Activated CD4-positive, alpha-beta T cell treated with anti-CD3 and anti-CD28 coated beads, Interleukin-2, amount 50 U/mL, for 24 hours (primary cell): ENCODE measurements at places on chromosomes 7 and 10.

DNA sequence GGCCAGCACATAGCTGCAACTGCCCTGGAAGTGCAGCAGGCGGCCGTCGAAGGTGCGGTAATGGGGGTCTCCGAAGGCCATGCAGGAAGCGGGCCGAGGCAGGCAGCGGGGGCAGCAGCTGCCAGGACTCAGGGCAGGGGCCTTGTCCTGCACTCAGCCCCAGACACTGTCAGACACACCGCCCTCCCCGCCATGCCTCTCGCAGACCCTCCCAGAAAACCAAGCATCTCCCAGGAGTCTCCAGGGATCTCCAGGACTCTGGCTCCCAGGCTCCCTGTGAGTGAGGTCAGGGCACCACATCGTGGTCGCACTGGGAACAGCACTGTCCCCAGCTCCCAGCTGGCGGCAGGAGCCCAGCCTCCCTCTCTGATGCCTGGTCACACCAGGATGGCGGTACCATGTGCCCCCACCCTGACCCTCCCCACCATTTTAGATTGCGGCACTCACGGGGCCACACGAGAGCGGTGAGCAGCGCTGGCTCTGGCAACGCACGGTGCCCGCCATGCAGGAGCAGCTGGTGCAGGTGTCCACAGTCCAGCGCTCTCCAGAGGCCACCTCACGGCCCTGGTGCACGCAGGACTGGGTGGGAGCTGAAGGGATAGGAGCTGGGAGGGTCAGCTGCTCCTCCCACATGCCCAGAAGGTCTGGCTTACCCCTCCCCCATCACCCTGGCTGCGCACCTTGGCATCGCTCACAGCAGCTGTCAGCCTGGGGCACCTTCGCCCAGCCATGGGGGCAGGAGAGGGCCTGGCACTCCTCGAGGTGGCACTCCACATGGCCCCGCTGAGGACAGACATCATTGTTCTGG, 17.5 kb downstream of the ATP6V1F start:
- no peak for DNase-seq

DNA sequence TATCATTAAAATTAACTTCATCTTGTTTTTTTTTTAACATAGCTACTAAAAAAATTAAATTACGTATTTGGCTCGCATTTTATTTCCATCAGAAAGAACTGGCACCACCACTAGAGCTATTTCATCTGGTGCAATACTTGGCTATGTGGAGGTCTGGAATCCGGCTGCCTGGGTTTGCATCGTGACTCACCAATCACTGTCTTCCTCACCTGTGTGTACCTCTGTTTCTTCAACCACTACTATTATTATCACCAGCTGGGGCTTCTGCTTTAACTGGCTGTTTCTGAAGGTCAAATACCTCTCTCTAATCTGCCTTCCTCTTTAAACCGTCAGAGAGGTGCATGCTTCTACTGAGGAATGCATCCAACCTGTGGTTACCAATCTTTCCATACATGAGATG, 6.5 kb downstream of the WDR91 start:
- no peak for DNase-seq

DNA sequence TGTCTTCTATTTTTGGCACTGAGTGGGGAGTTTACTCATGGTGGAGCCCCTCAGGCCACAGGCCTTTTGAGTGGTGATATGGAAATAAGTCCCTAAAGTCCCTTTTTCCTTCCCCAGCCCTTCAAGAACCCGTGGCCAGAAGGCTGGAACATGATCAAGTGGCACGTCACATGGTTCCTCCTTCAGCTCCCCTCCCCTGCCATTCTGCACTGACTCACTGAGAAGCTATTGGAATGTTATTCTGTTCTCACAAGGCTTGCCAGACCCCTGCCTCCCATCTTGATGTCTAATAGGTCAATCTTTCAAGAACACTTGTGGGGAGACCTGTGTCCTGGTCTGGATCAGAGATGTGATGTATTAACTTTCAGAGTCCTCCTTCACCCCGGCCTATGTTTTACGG, 279.8 kb downstream of the SEC23IP start:
- no peak for DNase-seq

GRCh38 chr10:110612087-110612486, 32.0 kb upstream of the RBM20 start:
- no peak for DNase-seq

DNA sequence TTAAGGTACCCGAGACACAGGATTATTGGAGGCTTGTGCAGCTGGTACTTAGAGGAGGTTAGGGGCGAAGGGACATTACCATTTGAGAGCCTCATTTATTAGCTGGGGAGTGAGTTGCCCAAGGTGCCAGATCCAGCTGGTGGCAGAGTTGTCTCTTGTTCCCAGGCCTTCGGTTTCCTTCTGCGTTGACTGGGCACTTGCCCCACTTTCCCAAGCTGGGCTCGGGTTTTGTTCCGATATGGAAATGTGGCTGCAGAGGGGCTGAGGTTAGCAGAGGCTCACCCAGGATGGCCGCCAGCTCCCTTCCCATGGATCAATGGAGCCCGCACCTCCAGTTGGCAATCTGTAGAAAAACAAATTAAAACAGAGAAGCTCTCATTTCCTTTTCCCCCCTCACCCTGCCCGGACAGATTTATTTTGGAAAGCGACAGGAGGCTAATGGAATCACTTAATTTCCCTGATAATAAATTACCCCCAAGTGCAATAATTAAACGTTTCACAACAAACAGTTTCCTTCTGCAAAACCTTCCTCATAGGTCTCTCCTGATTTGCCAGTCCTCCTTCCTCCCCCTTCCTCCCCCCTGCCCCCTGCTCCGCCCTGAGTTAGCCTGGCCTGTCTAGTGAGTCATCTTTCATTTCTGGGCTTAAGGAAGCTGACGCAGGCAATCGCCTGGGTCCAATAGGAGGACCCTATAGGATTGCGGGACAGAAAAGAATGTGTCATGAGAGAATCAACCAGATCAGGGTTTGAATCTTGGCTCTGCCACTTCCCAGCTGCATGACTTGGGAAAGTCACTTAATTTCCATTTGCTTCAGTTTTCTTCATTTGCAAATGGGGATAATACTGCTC, 51.7 kb downstream of the ADRA2A start:
- DNase-seq, result no peak

DNA sequence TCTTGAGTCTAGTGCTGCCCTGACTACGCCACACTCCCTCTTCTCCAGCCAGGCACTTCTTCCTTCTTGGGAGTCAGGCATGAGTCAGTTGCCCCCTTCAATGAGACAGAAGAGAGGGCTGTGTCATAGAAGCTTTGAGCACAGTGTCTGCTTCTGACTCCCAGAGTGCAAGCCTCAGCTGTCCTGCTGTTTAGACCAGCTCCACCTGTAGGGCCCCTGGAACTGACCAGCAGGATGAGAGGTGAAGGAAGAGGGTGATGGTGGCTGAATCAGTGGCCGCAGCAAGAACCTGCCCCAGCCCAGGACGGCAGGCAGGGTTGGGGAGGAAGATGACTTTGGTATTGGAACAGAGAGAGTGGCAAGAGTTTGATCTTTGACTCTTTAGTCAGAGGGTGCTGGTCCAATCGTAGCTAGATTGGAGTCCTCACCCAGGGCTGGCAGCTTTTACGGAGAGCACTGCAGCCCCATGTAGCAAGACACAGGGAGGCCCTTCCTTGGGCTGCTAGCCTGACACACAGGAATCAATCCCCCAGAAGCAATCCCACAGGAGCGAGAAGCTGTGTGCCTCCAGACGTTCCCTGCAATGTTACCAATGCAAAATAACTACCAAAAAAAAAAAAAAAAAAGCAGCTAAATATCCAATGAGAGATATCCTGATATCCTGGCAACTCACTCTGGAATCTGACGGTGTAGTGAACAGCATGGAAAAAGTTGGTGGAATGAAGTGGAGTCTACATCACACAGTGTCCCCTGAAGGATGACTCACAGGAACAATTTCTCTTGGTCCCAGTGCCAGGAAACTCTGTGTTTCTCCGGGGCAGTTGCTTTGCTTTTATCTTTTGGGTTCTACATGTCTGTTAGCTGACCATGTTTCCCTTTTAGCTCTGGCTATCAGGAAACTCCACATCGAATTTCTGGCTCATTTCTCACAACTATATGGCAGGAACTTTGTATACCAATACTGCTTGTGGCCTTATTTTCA, 6.9 kb downstream of the C10orf62 start:
- DNase-seq, result no peak

GRCh38 chr10:74118804-74119203, 31.8 kb downstream of the AP3M1 start:
- DNase-seq, result no peak

DNA sequence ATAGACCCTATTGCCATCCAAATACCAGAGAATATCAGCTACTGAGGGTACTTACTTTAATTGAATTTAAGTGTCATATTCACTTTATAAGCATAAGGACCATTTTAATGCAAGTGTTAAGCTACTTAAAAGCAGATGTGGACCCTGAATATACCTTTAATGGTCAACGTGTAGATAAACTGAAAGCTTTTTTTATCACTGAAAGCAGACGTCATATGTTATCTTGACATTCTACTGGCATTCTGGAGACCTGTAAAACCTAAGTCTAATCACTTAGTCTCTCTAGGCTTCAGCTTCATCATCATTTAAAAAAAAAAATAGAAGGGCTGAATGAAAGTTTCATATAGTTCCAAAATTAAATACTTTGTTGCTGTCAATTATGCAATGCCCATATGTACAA, 116.5 kb downstream of the ELAPOR2 start:
- no peak for DNase-seq

GRCh38 chr10:91642831-91643692, 10.2 kb upstream of the PPP1R3C start:
- DNase-seq, result no peak

DNA sequence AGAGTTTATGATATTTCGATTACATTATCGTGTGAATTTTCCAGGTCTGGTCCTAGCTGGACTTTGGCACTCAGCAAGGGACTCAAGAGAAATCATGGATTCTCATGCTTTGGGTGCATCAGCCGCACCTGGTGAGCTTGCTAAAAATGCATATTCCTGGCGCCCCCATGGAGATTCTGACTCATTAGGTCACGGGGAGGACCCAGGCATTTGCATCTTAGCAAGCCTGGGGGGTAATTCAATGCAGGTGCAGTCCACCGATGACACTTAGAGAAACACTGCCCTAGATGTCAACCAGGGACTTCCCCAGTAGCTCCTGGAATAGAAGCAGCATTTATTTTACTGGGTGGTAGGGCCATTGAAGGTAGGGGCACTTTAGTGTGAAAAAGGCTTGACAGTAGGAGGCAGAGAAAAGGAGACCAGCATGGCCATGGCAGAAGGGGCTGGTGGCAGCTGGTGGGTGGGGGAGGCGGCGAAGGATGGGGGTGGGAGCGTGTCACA, 29.9 kb upstream of the PDCD4 start:
- DNase-seq, result no peak

- no peak for DNase-seq
Measured at GRCh38 chr7:47239931-47240421, 341.9 kb downstream of the TNS3 start.

DNA sequence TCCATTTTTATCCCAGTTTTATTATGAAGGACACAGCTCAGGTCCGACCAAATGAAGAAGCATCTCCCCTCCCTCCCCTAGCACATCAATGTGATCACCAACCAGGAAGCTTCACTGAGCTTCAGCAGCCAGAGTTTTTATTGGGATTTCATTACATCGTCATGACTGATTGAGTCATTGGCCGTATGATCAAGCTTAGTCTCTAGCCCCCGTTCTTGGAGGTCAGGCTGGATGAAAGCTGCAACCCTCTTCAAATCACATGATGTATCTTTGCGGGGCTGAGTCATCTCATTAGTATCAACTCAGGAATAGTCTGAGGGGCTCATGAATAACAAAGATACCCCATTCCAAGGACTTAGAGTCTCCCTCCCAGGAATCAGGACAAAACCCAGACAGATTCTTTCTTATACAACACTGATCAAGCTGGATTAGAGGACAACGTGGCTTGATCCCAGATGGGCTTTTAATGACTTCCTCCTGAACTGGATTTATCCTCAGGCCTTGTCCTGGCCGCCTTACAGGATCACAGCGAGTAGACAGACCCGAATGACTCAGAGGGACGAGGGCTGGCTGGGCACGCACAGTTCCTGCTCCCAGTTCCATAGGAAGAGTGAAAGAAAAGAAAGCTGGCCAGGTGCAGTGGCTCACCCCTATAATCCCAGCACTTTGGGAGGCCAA, 14.5 kb downstream of the LIMK1 start:
- DNase-seq, result no peak
